Amniotic epithelial cell (primary cell): ENCODE measurements at places on chromosomes 12 and 14.

- DNase-seq, result no peak
Measured at GRCh38 chr14:23402296-23403138, 5.6 kb downstream of the MYH6 start.

DNA sequence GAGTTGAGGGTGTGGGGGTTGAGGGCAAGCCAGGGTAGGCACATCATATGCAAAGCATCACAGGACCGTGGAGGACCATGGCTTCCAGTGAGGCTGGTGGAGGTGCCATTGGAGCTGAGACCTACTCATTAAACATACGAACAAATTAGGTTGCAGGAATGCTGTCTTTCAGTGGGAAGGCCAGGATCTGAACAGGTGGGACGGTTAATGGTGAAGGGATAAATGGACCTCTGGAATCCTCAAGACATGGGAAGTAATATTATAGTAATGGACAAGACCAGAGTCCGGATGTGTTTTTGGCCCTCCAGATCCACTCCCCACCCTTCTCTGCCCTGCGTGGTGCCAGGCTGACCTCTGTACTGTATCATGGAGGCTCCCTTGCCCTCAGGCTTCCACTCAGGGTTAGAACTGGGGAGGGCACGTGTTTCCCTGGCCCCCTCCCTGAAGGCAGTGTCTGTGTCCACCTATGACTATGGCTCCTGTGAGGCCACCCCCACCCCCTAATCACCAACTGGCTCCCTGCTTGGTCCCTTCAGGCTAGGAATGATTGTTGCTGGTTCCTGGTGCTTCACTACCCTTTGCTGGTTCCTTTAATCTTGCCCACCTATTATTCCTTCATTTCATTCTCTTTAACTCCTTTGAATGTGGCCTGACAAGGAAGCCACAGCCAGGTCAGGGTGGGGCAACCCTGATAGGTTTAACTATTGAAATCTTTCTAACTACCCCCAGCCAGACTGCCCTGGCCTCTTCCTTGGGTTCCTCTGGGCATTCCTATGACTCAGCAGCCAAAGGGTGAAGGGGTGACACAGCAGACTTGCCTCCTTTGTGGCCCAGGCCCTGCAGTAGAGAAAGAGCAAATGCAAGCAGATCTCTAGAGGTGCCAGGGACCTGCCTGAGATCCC is 10.7 kb downstream of the DHRS2 start:
- peak; percentile 5 for DNase-seq

DNA sequence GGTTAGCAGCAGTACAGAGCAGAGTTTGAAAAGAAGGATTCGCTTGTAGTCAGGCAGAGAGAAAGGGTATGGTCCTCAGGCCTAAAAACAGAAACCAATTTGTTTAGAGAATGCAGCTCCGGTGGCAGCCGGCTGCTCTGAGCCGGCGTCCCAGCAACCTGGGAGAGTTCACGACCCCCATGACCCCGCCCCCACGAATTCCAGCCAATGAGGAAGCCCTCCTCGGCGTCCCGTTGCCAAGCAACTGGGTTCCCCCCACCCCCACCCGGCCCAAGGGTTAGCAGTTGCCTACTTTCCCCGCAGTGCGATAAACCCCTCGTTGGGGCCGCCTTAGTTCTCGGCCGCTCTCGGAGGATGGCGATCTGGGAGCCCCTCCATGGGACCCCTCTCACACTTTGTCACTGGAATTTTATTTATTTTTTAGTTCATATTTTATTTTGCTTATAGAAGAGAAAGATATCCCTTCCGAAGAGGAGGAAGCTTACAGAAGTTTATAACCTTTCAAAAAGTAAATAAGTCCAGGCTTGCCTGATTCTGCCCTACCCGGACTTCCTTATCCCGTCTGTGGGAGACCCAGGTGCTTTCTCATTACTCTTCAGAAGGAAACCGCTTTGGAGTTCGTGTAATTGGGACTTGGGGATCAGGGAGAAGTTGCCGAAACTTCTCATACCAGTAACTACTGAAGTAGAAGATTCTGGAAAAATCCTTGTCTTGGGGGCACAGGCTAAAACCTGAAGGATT is at the start of gene CCDC60:
CCDC60 (plus strand) TSS at position 300 of the 741 bp plus-strand sequence. CDS start 448 bp downstream, outside the sequence.
- DNase-seq, result no peak

GRCh38 chr12:105382771-105383622 is 52.5 kb downstream of the C12orf75 start:
- peak; percentile 62 for DNase-seq

GRCh38 chr12:45670346-45671065 is 59.0 kb upstream of the ARID2 start:
- peak; percentile 68 for DNase-seq

- DNase-seq, result no peak
Measured at GRCh38 chr14:81565441-81566290, 32.0 kb upstream of the SEL1L start.

DNA sequence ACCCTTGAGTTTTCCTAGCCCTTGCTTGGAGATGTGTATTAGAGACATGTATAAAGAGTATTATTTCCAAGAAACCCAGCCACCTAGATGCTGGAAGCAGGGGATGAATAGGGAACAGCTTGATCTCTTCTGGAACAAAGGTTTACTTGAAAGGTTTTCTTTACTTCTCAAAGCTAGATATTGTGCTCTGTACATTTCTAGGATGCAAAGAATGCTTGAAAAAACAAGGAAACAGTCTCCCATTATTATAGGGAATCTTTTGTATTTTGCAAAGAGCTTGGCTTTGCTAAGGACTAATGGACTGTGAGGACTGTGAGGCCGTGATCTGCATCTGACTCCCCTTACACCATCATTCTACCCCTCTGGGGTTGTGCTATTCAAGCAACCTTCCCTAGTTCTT is 77.9 kb downstream of the PRICKLE1 start:
- DNase-seq, result no peak

GRCh38 chr14:23434488-23435222 is 805 bp downstream of the MYH7 start:
- DNase-seq, result no peak

- DNase-seq, result no peak
Measured at GRCh38 chr12:131776237-131776889, 51.8 kb upstream of the MMP17 start.

DNA sequence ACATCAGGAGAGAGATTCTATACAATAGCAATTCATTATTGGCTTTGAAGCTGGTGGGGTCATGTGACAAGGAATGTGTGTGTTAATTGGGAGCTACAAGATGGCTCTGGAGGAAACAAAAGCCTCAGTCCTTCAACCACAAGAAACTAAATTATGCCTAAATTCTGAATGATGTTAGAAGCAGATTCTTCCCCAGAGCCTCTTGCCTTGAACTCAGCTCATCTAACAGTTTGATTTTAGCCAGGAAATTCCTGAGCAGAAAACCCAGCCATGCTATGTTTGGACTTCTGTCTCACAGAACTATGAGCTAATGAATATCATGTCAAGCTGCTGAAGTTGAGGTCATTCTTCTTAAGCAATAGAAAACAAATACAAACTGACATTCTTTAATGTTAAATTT is 274.7 kb downstream of the SLC6A15 start:
- peak; percentile 25 for DNase-seq

DNA sequence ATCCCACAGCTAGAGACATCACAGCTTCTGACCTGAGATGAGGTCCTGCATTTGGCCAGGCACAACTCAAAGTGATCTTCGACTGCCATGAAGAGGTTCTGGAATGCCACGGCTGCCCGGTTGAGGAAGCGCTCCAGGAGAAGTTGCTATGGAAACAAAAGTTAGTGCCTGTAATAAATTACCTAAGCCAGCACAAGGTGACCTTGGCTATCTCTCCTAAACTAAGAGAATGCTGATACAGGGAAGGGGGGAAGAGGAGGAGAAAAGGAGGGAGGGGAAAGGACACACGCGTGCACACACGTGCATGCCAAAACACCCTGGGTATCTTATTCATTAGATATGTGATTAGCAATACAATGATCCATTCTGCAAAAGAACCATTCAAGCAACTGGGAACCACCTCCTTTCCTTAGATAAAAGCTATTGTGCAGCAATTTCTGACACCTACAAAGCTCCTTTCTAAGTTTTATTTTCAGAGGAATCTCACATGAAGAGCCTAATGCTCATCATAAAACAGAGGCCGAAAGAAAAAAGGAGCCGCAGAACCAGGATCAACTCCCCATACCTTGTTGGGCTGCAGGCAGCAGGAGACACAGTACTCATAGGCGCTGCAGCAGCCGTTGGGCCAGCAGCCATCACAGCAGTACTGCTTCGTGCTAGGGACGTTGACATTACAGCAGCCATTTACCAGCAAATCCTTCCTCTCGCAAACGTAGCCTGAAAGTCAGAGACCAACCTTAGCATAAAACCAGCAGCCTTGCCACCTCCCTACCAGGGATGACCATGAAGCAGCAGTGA is 17.9 kb downstream of the SPRING1 start:
- DNase-seq, result peak; percentile 7

GRCh38 chr12:76329159-76329558 is 19.1 kb downstream of the BBS10 start:
- peak; percentile 80 for DNase-seq

- DNase-seq, result no peak
Measured at GRCh38 chr14:73524493-73524892, 12.4 kb upstream of the ACOT1 start.

DNA sequence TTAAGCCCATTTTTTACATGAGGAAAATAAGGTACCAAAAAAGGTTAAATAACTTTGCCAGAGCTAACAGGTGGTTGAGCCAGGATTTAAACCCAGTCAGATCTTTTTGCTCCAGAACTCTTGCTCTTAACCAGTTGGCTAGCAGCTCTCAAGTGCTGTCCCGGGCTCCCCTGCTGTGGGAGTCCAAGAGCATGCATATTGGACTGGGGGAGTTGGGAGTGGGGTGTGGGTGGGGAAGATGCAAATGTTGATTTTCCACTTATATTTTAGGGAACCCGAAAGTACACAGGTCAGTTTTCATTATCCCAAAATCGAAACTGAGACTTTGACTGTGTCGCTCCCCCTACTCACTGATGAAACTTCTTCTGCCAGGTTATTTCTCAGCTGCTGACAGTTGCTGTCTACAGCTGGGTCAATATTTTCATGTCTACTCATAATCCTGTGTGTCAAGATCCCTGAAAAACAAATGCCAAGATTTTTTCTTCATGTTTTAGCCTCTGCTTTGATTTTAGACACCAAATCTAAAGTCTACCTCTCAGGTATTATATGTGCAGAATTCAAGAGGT is 172.3 kb upstream of the TMPO start:
- no peak for DNase-seq
